ENCODE measurements at places on chromosomes 6 and 20. TPM values are rescaled to one million over a fixed set of nuclear protein-coding genes. Genes with fewer than 3 reads are reported as not detected.
A peak's percentile ranks its signal among the peaks of the same experiment; 100 is the strongest.

DNA sequence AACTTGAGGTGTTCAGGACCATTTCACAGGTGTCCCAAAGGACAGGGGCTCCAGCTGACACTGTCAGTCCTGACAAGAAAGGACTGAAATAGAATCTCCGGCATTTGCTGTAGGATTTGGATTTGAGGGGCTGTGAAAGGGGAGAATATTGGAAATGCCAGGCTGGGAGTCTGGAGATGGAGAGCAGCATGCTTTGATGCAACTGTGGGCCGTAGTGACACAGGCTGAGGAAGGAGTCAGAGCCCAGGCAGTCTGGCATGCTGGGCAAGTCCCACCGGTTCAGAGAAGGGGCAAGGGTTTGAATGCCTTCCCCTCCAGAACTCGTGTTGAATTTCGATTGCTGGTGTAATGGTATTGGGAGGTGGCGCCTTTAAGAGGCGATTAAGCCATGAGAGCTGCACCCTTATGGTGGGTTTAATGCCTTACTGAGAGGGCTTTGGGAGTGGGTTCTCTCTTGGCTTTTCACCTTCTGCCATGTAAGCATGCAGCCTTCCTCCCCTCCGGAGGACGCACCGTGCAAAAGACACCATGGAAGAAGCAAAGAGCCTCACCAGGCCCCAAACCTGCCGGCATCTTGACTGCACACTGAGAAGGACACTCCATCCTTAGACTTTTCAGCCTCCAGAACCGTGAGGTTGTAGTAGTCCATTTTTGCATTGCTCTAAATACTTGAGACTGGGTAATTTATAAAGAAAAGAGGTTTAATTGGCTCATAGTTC, 9.4 kb upstream of the PYGB start:
- no peak for DNase-seq

- DNase-seq = no peak
Measured at GRCh38 chr20:62671765-62672164, 29.5 kb downstream of the SLCO4A1 start.

- peak; percentile 92 for DNase-seq
Measured at GRCh38 chr6:68634726-68635411, at the start of gene ADGRB3. ADGRB3 (plus strand) TSS chr6:68635282; CDS start chr6:68638676, 3,394 bp downstream.

Gene FYN
- polyA plus RNA-seq = 152 TPM

Gene SCRT2
- polyA plus RNA-seq = not detected

DNA sequence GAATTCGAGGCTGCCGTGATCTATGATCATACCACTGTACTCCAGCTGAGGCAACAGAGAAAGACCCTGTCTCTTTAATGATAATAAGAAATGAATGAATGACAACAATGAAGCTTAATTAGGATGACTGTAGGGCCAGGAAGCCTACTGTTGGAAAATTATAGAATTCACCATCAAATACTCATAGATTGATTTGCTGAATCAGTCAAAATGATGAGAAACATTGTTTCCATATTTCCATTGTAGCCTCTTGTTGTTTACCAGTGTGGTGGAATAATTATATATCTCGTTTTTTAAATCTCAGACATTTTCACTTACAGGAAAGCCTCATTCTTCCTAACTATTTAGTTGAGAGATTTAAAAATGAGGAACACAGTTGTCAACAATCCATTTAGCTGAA, 96.2 kb downstream of the JAG1 start:
- DNase-seq = no peak

Gene RNF144B
- polyA plus RNA-seq = 12.0 TPM

GRCh38 chr20:12927489-12927888, 81.3 kb upstream of the SPTLC3 start:
- DNase-seq = no peak

Gene FKBP1A
- 257 TPM for polyA plus RNA-seq

GRCh38 chr6:146389740-146390139, 153.9 kb upstream of the RAB32 start:
- no peak for DNase-seq
